Stimulated activated CD4-positive, alpha-beta T cell treated with anti-CD3 and anti-CD28 coated beads, TNF-alpha, amount 100 ng/mL, for 1 hour (primary cell): ENCODE measurements at places on chromosomes 16 and 17.

- DNase-seq = no peak
Observed at GRCh38 chr17:30234964-30235363, 533 bp downstream of the SLC6A4 start.

- no peak for DNase-seq
Observed at GRCh38 chr17:1966274-1967086, 58.7 kb downstream of the RTN4RL1 start.

- no peak for DNase-seq
Observed at GRCh38 chr17:30124273-30124796, 7.7 kb downstream of the NSRP1 start.

DNA sequence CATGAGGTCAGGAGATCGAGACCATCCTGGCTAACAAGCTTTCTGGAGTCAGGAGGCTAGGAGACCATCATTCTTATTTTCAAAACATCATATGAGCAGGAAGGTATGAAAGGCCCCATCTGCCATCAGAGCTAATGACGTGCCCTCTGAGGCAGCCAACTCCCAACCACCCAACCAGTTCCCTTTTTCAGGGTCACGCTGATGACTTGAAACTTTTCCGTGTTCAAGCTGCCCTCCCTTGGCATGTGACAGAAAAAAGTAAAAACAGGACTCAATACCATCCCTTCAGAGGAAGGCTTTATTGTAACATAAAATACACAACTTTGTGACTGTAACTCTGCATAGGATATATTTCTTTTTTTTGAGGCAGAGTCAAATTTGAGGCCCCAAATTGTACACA is 4.6 kb upstream of the GHDC start:
- no peak for DNase-seq

- no peak for DNase-seq
Observed at GRCh38 chr17:64718058-64718457, 56.0 kb upstream of the SMURF2 start.

GRCh38 chr16:81904320-81904719 is 107.0 kb downstream of the SDR42E1 start:
- no peak for DNase-seq

DNA sequence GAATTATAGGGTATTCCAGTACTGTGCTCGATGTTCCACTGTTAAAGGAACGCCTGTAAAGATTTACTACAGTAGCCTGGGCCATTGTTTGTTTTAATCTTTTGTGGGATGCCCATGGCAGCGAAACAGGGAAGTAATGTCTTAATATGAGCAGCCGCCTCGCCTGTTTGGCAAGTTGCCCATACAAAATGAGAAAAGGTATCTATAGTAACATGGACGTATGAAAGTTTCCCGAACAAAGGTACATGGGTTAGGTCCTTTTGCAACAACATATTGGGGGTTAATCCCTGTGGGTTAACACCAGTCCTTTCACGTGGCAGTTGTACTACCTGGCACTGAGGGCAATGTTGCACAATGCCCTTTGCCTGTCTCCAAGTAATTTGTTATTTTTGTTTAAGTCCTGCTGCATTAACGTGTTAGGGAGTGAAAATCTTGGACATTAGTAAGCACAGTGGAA is 21.1 kb upstream of the TMC5 start:
- DNase-seq = no peak

- DNase-seq = no peak
Observed at GRCh38 chr16:11200592-11200991, 55.4 kb downstream of the SOCS1 start.

DNA sequence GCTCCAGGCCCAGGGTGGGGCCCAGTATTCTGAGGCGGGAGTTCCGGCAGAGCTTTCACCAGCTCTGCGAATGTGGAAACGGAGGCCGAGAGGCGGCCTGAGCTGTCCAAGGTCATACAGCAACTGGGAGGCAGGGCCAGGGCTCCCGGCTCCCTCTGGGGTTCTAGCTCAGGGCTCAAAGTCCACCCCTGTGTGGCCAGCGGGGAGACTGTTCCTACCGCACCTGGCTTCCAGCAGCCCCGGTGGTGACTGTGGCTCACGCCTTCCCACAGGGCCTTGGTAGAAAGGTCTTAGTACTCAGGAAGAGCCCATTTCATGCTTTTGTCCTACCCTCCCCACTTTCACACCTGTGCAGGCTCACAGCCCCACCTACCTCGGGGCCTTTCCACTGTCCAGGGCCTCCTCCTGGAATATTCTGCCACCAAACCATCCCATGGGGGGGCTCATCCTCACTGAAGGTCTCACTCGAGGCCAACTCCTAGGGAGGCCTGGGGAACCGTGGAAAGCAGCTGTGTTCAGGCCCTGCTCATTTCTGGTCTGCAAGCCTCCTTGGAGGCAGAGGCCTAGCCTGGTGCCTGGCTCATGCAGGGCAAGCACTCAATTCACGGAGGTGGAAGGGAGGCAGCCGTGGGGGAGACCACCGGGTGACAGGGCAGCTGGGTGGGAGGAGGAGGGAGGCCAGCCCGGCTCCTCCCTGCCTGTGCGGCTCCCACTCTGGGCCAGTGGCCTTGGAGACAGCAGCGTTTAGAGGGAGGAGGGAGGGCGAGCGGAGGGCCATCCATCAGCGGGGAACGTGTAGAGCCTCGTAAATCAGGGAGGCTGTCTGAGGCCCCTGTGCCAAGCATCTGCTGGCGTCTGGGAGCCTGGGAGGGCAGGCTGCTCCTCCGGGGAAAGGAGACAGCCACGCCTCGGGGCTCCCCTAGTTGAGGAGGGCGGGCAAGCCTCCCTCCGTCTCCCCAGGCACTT is 12.7 kb upstream of the DOC2B start:
- no peak for DNase-seq

DNA sequence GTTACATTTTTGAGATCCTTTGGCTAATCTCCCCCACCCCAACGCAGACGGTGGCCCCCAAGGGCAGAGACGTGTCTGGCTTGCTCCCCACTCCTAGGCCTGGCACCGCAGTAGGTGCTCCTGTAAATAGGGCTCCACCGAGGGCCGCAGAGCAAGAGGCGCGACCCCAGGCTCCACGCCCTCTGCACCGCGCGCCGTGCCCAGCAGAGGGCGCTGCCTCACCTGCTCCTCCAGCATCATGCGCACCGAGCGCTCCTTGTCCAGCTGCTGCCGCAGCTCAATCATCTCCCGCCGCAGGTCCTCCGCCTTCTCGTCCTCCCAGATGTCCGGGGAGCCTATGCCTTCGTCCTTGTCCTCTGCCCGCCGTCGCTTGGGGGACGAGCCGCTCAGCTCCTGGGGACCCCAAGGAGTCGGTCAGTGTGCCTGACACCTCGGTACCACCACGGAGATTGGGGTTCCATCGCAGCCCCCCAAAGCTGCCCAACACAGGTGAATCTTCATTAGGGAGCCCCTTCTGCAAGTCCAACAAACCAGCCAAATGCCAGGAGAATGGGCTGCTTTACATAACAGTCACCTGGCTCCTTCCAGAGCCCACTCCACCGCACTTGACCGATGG is 11.2 kb downstream of the TFAP4 start:
- DNase-seq = peak; percentile 36
